ENCODE measurements at places on chromosomes 16 and 17.

DNA sequence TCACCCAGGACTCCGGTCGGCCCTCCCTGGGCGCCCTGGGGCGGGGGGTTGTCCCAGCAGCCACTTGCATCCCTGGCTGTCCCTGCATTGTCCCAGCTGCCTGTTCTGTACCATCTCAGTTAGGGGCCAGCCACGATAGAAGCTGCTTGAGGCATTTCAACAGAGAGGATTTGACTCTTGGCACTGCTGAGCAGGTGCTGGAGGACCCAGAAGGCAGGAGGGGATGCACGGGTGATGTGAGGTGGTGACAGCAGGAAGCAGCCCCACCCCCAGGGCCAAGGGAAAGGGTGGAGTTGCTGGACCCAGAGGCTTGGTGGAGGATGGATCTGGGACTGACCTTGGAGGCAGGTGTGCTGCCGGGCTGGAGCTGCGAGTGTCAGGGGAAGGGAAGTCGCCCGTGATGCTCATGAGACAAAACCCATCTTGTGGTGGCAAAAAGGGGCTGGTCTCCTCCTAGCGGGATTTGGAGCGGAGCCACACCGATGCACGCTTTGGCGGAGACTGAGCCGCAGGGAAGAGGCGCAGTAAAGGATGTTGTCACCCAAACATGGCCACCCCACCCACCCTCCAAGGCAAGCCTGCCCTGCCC lies 188.0 kb upstream of the GSE1 start:
- DNase-seq, result peak; percentile 42

- no peak for DNase-seq
Measured at GRCh38 chr17:37299257-37299980, 76.4 kb upstream of the C17orf78 start.

GRCh38 chr17:58755577-58756245 lies at the start of gene PPM1E:
PPM1E (plus strand) TSS chr17:58755854.
- peak; percentile 54 for DNase-seq

GRCh38 chr16:381789-382717 lies at the start of gene PGAP6:
PGAP6 (minus strand) TSS chr16:381978; CDS start chr16:381821, 157 bp downstream.
- peak; percentile 86 for DNase-seq

DNA sequence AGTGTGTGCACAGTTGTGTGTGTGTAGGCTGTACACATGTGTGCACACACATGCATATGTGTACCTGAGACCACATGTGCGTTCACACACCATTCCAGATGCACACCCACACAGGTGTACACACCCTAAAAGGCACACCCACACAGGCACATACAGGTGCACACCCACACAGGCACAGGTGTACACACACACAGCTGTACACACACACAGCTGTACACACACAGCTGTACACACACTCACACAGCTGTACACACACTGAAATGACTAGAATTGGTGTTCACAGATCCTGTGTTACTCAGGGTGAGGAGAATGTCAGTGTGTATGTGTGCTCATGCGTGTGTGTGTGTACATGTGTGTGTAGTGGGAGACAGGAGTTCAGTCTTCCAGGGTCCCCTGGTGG lies 15.9 kb upstream of the DOC2B start:
- DNase-seq, result no peak

GRCh38 chr16:6804461-6804860 lies 528.2 kb upstream of the RBFOX1 start:
- no peak for DNase-seq

GRCh38 chr16:2514333-2515179 lies 804 bp downstream of the ATP6V0C start:
- peak; percentile 66 for DNase-seq

- peak; percentile 38 for DNase-seq
Measured at GRCh38 chr17:80244871-80245509, 15.7 kb upstream of the RNF213 start.

- no peak for DNase-seq
Measured at GRCh38 chr17:31320241-31320640, 1.2 kb downstream of the EVI2A start.

- DNase-seq, result no peak
Measured at GRCh38 chr17:17940441-17940911, 31.7 kb downstream of the TOM1L2 start.

GRCh38 chr17:19311016-19311415 lies 51.5 kb downstream of the B9D1 start:
- no peak for DNase-seq

- no peak for DNase-seq
Measured at GRCh38 chr17:81039854-81040758, 5.2 kb downstream of the BAIAP2 start.

- no peak for DNase-seq
Measured at GRCh38 chr17:332558-333322, 19.9 kb downstream of the RPH3AL start.

All from Peyer's patch (tissue), 4 donors.